ENCODE measurements at places on chromosomes 12 and 14.

DNA sequence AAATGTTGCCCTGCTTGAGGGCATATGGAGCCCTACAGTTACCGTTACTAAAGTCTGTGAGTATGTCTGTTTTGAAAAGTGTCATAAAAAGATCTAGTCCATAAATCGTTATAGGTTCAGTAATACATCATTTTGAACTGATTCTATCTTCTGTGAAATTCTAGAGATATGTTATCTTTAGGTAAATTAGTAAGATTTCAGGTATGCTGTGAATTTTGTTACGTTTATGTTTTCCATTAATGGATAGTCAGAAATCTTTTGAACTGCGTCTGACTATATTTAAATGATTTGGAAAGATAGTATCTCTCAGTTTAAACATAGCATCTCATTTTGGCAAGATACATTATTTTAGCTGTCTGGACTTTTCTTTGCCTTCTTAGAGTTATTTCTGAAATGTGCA lies 8.3 kb downstream of the ALG10 start:
- no peak for DNase-seq

DNA sequence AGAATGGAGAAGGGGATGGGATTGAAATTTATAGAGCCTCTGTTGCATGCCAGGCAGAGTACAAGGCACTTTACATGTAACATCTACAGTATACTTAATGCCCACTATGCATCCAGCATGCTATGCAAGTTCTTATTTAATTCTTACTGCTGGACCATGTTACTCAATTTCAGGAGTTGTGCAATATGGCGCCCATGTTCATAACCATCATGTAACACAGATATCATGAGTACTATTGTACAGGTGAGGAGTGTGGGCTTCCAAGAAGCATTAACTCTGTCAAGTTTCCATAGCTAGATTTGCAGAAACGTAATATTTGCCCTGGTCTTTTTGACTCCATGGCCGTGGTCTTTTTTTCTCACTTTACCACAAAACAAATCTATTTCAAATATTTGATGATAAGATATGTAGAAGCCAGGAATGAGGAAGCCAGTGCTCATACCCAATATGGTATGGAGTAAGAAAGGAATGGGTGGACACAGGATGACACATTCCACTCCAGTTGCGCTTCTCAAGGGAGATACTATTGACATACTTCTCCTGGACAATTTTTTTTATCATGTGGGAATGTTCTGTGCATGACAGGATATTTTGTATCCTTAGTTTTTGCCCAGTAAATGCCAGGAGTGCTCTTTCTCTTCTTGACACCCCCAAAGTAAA lies 191.8 kb downstream of the C12orf75 start:
- DNase-seq = no peak

DNA sequence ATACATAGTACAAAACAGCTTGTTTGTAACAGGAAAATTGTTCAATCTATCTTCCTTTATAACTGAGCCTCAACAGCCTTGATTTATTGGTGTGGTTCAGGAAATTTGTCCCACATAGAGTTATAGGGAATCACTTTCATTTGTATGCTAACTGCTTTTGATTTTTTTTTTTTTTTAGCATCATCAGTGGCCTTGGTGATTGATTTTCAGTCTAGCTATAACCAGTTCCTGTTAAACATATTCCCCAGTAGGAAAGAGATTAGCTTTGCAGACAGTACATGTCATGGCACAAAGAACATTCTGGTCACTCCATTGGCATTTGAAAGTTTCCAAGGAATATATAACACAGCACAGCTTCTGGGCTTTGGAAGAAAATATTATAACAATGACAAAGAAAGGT lies 337.3 kb upstream of the TMPO start:
- DNase-seq = no peak

DNA sequence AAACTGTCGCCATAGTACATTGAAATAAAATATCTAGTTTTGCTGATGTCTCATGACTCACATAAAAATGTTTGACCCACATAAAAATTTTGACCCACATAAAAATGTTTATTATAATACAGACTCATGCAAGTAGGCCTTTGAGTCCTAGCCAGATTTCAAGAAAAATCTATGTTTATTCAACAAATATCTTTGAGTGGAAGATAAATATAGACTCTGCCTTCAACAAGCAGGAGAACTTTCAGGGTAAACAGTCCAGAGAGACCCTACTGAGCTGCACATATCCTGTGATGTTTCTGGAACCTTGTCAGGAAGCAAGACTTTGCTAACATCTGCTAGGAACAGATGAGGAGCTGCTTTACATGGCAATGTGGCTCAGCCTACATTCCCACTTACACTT lies 283.1 kb downstream of the MDGA2 start:
- DNase-seq = no peak

DNA sequence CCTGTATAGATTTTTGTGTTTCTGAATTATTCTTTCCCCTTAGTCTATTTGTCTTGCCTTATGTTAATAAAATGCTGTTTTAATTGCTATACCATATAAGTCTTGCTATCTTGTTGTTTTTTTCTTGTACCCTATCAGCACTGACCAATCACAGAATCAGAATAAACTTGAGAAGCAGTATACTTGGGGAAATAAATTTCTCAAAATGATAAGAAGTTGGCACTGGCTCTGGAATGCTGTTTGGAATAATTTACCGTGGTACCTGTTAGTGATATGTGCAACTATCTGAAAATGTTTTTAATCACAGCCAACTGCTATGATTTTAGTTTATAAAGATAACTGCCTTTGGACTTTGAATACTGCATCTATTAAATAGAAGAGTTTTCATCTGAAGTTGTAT lies 37.9 kb upstream of the EPS8 start:
- DNase-seq = no peak

DNA sequence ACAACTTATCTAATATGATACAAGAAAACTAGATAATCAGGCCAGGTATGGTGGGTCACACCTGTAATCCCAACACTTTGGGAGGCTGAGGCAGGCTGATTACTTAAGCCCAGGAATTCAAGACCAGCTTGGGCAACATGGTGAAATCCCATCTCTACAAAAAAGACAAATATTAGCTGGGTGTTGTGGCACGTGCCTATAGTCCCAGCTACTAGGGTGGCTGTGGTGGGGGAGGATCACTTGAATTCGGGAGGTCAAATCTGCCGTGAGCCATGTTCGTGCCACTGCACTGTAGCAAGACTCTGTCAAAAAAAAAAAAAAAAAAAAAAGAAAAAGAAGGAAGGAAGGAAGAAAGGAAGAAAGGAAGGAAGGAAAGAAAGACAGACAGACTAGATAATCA lies 27.0 kb downstream of the ZCRB1 start:
- DNase-seq = no peak

GRCh38 chr14:91390165-91390778 lies 27.3 kb downstream of the CCDC88C start:
- DNase-seq = no peak

DNA sequence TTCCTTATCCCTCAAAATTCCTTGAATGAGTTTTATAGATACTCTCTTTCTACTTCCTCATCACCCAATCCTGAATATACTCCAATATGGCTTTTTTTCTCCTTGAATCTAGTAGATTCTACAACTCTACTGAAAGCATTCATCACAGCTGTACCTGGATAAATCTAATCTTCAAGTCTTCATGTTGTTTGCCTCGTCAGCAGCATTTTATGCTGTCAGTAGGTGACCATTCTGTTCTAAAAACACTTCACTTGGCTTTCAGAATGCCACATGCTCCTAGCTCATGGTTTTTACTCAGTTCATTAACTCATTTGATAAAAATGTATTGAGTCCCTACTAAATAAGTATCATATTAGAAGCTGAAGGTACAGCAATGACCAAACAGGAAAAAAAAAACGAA lies 113.3 kb downstream of the NOVA1 start:
- no peak for DNase-seq

DNA sequence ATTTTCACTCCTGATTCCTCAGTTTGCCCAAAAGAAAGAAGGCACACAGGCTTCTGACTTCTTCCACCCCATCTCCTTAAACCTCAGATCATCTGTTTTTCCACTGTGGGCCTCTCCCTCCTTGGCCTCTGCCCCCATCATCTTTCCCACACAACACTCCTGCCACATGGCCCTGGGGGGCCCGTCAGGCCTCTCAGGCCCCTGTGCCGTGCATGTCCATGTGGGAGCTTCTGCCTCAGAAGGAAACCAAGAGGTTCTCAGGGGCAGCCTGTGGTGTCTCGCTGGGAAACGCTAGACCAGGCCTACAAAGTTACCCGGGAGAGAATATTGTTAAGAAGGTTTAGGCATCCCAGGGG lies 8.0 kb downstream of the KLHL33 start:
- DNase-seq = no peak

- no peak for DNase-seq
Measured at GRCh38 chr12:80868576-80868975, 69.2 kb downstream of the LIN7A start.

DNA sequence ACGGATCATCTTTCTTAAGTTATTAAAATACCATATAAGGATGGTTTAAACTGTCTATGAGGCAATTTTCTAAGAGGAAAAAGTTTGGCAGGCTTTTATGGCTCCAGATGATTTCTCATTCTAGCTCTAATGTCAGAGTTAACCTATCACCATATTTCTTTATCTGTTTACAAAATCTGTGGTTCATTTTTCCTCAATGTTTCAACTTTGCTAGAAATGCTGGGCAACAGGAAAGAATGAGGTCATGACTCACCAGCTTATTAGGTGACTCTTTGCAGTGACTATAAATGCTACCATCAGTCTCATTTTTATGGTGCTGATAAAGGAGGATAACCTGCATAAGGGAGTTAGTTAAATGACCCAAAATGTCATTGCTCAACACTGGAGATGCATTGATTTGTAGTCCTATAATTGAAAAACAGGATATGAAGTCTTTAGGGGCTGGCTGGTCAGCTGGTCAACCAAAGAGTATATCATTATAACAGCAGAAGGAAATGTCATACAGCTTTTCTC lies 45.3 kb upstream of the RAP1B start:
- DNase-seq = no peak

- DNase-seq = no peak
Measured at GRCh38 chr12:93297536-93297935, 80.2 kb upstream of the NUDT4 start.

DNA sequence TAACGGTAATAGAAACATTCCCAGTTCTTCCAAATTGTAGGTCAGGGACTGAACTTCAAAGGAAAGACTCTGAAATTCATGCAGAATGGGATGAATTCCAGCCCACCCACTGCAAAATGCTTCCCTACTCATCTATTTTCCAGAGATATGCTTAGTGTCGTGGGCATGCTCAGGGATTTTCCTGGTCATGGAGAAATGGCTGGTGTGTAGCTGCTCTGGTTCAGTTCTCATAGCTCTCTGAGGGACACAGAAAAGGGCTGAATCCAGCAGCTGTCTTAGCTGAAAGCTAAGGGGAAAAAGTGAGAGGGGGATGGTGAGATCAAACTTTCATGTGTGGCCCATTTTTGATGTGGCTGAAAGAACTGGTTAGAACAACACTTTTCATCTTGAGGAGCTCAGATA lies 72.9 kb upstream of the KRAS start:
- no peak for DNase-seq

GRCh38 chr14:38616959-38617358 lies 361.1 kb upstream of the CLEC14A start:
- DNase-seq = no peak

GRCh38 chr12:75863533-75863932 lies 168.0 kb downstream of the PHLDA1 start:
- no peak for DNase-seq

- no peak for DNase-seq
Measured at GRCh38 chr12:108930155-108930554, 50.3 kb downstream of the DAO start.

GRCh38 chr12:13534242-13534641 lies 337.7 kb downstream of the EMP1 start:
- no peak for DNase-seq

DNA sequence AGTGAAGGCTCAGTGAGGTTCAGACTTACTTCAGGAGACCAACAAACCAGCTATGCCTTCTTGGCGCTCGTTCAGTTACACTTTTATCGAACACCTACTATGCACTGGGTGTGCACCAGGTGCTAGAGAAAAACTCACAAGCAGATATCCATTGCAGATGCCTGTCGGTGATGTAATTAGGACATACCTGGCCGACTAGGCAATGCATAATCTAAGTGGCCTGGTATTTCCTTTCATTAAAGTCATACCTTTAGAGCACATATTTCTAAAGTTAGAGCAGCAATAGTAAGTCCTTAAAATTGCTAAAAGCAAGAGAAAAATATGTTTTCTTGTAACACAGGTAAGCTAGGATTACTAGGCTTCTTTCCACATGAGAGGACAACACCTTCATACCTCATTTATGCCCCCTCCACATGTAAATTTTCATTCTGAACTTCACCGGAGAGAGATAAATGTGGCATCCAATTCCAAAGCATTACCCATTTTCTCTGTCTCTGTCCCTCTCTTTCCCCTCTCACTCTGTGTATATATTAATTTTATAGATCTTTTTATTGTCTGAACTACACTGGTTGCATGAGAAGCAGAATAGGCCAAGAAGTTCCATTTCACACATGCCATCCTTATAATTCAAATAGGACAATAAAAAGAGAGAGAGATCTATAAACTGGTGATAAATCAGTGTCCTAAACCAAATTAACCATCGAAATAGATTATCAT lies 242.2 kb downstream of the SPTSSA start:
- no peak for DNase-seq

DNA sequence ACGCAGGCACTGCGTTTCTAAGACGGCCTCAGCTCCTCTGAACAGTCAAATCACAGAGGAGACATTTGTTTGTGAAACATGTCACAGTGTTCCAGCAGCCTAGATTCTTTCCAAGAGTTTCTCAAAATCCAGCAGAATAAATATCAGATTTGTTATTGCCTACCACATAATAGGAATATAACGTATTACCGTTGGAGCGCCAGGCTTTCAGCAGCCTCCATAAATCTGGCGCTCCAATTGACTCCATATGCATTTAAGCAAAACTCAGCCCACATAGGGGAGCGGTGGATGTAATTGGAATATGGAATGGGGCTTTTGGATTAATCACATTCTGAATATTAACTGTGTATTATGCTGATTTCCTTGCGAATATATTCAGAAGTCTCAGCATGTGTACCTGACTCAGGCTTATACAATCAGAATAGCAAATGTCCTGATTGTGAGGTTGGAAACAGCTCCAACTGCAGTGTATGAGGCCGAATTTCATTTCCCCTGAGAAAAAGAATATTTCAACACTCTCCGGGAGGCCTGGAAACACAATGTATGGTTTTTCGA lies 174.0 kb downstream of the ASCL4 start:
- DNase-seq = no peak

GRCh38 chr12:110109037-110109836 lies 14.9 kb upstream of the IFT81 start:
- DNase-seq = no peak

GRCh38 chr14:50943261-50943942 lies 881 bp downstream of the PYGL start:
- DNase-seq = no peak

DNA sequence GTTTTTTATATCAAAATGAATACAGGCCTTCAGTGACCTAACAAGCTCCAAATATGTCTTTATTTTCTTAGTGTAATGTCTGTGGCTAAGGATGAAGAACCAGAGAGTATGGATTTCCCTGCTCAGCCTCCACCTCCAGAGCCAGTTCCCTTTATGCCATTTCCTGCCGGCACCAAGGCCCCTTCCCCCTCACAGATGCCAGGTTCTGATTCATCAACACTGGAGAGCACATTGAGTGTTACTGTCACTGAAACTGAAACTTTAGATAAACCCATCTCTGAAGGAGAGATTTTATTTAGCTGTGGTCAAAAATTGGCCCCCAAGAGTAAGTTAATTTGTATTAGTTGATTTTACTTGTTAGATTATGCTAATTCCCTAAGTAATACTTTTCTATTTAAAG lies 61.0 kb downstream of the KIAA0586 start:
- no peak for DNase-seq

GRCh38 chr14:29016050-29016900 lies 249.7 kb downstream of the FOXG1 start:
- no peak for DNase-seq

GRCh38 chr12:6925239-6925539 lies 2.6 kb upstream of the ATN1 start:
- DNase-seq = no peak
